ENCODE measurements at places on chromosomes 16 and 17.

GRCh38 chr17:34464812-34465211 is 101.8 kb upstream of the CCL1 start:
- DNase-seq = no peak

DNA sequence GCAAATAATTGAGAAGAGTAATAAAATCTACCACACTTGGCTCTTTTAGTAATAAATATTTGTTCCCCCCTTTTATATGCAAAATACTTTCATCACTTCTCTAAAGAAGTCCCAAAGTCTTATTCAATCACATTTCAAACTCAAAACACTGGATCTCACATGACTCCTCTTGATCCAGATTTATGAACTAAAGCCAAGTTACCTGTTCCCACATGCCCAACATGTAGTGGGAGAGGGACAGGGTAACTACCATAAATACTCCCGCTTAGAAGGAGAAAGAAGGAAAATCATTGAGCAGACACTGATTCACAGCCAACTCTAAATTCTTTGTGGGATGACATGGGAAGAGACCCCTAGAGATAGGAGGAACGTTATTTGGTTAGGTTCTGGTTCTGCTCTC is 64.9 kb upstream of the PMFBP1 start:
- DNase-seq = no peak

- DNase-seq = no peak
These were observed 18.1 kb upstream of the LCMT1 start for GRCh38 chr16:25093208-25094061.

GRCh38 chr16:885391-885790 is 84.9 kb upstream of the GNG13 start:
- no peak for DNase-seq

GRCh38 chr17:36118477-36119353 is 15.1 kb downstream of the CCL4 start:
- DNase-seq = no peak

DNA sequence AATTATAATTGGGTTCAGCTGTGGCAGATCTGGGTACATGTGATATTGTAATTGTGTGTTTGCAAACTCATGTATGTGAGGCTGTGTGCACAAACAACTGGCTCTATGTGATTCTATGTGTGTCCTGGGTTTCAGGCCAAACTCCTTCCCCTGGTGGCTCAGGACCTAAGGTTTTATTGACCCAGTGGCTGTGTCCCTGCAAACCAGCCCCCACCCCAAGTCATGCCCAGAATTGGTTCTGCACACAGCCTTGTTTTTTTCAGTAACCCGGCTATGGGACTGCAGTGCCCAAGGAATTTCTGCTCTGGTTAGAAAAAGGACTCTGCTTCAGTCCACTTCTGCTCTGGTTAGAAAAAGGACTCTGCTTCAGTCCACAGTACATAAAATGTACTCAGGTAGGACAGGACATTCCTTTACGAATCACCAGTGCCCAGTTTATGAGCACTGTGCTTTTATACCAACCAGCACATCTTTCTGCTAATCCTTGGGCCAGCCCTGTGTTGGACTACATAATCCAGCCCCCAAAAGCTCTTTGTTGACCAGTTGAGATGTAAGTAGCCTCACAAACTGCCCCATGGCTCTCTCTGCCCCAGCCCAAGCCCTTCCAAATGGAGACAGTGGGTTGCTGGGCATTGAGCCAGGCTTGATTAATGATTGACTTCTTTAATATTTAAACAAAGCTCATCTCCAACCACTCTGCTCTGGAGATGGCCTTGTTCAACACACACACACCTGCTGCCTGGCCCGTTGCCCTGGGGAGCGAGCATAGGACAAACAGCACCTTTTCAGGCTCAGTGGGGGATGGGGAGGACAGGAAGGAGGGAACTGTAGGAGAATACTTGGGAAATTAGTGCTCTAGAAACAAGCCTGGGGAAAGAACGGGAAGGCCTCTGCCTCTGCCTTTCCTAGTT is 2.9 kb upstream of the KCNH6 start:
- no peak for DNase-seq

DNA sequence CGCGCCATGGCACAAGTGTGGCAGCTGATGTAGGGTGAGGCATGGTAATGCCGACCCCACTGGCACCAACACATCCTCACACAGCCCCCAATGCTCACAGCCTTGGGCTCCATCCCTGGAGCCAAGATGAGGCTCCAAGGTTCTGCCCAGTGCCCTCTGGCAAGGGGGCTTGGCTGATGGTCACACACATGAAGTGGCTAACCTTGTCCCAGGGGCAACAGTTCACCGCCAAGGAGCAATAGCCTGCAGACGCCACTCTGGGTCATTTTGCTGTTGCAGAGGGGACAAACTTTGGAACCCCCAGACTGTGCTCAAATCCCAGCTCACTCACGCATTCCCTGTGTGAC is 26.8 kb downstream of the TNFRSF13B start:
- no peak for DNase-seq

GRCh38 chr17:50133028-50133768 is 3.2 kb upstream of the SAMD14 start:
- no peak for DNase-seq

GRCh38 chr17:40076591-40076990 is 13.8 kb downstream of the THRA start:
- DNase-seq = no peak

DNA sequence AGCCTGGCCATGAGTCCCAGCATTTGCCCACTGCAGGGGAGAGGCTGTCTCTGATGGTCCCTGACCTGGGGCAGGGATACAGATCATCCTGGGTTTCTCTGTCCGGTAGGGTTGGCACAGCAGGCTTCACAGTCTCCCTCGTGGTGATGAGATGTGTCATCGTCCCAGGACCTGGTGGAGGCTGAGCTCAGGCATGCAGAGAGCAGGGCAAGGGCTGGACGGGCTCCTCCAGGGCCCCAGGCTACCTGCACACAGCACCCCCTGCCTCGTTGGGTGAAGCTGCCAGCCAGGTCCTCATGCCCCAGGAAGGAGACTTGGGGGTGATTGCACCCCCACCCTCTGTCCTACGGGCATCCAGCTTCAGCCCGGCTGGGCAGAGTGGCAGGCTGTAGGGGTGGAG is 155.8 kb upstream of the GSE1 start:
- no peak for DNase-seq

- DNase-seq = no peak
These were observed 642.7 kb downstream of the HS3ST4 start for GRCh38 chr16:26334218-26335111.

DNA sequence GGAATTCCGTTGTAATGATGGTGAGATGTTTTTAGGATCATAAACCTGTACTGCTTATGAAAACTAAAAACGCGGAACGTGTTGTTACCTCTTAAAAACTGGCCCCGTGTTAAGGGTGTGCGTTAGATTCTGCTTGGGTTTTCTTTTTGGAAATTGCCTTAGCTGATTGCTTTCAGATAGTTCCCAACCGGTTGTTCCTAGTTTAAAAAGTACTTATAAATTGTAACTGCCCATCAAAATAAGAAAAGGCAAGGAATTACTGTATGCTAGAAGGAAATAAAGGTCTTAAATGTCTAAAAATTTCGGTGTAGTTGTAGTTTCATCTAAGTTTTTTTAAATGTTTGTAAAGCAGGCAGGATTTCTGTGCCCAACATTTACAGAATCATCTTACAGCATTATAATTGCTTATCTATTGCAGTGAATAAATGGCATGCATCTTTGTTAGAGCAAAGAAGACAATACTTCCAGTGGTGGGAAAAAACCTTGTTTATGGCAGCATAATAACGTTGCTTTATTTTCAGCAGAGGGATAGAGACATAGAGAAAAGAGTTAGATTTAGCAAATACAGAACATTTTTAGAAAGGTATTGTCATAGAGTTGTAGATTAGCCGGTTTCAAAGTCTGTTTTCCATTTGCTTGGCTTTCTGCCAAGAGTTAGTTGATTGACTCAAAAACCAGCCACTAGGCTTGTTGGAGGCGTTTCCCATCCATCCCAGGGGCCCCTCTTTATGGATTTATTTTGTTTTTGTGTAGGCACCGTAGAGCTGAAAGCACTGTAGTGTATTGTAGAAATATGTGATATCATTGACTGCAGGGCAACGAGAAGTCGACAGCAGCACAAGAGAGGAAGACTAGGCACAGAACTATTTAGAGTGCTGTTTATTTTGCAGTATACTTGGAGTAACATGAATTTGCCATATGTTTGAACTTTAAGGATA is 1.7 kb downstream of the PPM1D start:
- DNase-seq = peak; percentile 12

DNA sequence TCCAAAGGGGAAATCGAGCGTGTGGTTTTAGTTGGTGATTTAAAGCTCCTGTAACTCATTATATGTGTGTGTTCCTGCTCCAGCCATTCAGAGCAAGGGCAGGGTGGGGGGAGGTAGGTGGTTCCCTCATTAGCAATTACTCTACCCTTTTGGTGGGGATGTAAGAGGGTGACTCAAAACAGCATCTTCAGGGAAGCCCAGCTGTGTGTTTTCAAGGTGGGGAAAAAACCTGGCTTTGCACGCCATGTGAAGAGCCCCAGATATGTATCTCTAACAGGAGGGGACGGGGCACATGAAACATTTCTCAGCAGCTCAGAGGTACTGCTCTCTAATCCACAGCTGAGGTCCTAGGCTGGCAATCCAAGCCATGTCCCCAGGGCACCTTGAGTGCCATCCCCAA is 241.3 kb upstream of the ZFHX3 start:
- DNase-seq = no peak

- no peak for DNase-seq
These were observed 188.1 kb upstream of the ZNF469 start for GRCh38 chr16:88194397-88195268.

GRCh38 chr17:57366558-57367351 is 110.4 kb downstream of the MSI2 start:
- DNase-seq = no peak

- DNase-seq = no peak
These were observed 16.0 kb downstream of the ZNF821 start for GRCh38 chr16:71867939-71868338.

DNA sequence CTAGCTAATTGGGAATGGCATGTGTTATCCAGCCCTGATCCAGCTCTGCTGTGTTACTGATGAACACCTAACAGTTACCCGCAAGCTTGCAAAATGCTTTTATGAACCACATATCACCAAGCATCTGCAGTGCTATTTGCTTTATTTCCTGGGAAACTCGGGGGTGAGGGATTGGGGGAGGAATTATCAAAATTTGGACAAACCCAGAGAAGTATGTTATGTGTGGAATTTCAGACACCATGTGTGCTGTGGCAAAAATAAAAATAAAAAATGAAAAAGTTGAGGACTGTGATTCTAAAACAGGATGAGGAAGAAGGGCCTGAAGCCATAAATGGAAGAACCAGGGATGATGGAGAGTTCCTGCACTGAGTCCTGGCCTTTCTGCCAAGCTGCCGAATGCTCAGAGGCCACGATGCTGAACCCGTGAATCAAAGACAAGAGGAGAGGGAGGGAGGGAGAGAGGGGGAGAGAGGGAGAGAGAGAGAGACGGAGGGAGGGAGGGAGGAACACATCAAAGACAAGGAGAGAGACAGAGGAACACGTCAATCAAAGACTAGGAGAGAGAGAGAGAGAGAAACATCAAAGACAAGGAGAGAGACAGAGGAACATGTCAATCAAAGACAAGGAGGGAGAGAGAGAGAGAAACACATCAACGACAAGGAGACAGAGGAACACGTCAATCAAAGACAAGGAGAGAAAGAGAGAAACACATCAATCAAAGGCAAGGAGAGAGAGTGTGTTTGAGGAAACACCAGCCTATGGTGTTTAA is 89.8 kb downstream of the MRM3 start:
- DNase-seq = no peak

DNA sequence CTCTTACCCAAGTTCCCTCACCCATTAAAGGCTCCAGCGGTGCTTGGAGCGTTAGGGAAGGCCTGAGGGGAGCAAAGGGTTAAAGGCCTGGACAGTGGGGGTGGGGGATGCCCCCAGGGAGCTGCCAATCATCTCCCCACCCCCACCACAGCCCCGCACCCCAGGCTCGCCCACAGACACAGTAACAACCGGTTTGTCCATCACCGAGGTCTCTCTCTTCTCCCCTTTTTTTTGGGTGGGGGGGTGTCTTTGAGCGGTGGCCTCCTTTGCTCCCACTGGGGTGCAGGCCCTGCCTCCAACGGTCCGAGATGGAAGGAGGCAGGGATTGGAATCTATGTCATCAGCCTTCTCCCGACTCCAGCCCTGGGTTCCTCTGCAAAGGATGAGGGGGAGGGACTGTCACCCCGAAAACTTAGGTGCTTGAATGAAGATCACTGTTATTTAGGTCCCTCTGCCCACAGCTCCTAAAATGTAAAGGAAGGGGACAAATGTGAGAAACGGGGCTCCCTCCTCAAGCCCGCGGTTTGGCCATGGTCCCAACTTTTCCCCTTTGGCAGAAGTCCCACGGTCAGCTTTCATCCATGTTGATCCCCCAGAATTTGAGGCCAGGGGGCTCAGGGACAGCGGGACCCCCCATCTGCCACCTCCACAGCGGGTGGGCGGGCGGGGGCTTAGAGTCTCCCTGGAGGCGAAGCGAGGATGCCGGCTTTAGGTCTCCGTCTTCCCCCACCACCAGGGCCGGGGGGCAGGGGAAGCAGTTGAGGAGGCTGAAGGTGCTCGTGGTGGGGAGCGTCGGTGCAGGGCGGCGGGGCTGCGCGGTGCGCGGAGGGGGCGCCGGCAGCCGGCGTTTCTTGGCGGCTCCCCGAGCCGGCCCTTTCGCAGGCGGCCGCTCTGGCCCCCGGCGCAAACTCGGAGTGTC is 1.7 kb downstream of the EPOP start:
- no peak for DNase-seq

DNA sequence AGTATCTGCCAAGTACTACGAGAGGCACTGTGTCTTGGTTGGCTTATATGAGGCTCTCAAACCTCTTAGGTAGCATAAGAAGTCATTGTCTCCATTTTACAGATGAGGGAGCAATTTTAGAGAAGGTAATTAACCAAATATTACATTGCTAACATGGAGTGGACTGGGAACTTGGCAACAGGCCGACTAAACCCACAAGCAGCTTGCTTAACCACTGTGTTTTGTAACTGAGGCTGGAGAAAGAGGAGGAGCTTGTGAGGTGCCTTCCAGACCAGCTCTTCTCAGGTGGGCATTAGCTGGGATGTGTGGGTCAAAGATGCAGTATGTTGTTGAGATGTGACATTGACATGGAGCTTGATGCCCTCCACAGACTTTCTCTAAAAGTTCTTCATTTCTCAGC is 835.6 kb upstream of the RBFOX1 start:
- no peak for DNase-seq

GRCh38 chr17:71792966-71793365 is 327.9 kb upstream of the SOX9 start:
- DNase-seq = no peak

GRCh38 chr16:57478396-57479204 is 7.7 kb downstream of the DOK4 start:
- no peak for DNase-seq

GRCh38 chr16:3235856-3236669 is 1.1 kb upstream of the ZNF200 start:
- no peak for DNase-seq

DNA sequence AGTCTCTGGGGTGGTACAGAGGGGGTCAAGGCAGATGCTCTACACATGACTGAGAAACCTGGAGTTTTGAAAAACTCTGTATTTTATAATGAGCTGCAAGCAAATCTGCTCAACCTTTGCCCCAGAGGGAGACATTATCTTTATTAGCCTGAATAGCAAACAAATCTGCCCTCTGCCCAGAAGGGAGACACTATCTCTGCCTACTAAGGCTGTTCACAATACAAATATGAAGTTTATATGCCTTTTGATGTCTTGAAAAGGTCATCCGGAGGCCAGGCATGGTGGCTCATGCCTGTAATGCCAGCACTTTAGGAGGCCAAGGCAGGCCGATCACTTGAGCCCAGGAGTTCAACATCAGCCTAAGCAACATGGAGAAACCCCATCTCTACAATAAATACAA is 11.0 kb upstream of the XYLT1 start:
- no peak for DNase-seq

GRCh38 chr17:61155590-61156237 is 243.9 kb upstream of the TBX2 start:
- DNase-seq = no peak

All from stimulated activated CD4-positive, alpha-beta T cell treated with anti-CD3 and anti-CD28 coated beads, TNF-alpha, amount 100 ng/mL, for 24 hours (primary cell).